ENCODE measurements at places on chromosomes 6 and 20. TPM values are rescaled to one million over a fixed set of nuclear protein-coding genes. Genes with fewer than 3 reads are reported as not detected.
A peak's percentile ranks its signal among the peaks of the same experiment; 100 is the strongest.

GRCh38 chr20:16179371-16179770 is 393.9 kb downstream of the KIF16B start:
- H3K27me3 ChIP-seq = no peaks in the 10 kb centered on the region
- DNase-seq = no peak
- H3K36me3 ChIP-seq = no peaks in the 10 kb centered on the region
- H3K27ac ChIP-seq = no peak overlapping the region
- H3K4me1 ChIP-seq = no peaks in the 10 kb centered on the region

DNA sequence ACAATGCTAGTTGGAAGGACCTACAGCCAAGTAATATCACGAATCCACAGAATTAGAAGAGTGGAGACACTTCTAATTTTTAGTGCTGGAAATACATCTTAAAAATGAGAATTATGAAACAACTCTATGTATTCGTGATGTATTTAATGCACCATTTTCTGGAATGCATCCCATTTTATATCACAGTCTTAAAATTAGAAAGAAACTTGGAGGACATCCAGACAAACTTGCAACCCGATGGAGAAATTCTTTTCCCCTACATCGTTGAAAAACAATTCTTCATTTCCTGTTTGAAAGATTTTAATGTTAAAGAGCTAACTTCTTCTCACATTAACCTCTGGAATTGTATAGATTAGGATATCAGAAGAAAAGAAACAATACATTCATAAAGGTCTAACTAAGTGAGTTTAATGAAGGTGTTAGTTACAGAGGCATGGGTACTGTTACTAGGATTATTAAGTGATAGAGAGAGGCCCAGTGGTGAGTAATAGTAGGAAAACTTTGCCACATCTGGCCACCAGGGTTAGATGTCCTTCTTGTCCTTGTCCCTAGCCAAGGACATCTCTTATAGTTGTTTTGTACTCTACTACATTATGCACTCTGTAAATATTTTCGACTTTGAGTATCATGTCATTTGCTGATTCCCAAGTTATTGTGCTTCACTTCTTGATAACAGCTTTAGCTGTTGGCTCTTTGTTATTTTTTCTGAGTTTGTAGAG is 502.4 kb upstream of the PTCHD4 start:
- no peak for DNase-seq
- no peaks in the 10 kb centered on the region for H3K4me1 ChIP-seq
- no peaks in the 10 kb centered on the region for H3K27me3 ChIP-seq
- no peak overlapping the region for H3K4me3 ChIP-seq
- H3K27ac ChIP-seq = no peak overlapping the region

DNA sequence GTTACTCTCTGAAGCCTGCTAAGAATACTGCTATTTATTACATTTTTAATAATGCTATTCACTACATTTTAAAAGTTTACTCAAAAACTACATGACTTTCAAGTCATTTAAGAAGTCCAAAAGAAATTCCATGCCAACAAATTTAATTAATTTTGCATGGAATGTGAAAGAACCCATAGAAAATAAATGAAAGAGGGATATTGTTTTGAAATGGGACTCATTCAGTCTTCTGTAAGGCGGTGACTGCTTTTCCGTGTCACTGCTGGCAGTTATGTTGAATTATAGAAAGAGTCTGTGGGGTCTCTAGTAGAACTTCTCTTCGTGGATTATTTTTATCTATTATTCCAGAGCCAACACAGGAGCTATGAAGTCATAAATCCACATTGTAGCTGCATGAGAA is 211.2 kb downstream of the LAMA2 start:
- H3K36me3 ChIP-seq = no peaks in the 10 kb centered on the region
- DNase-seq = no peak
- no peak overlapping the region for H3K27ac ChIP-seq
- H3K27me3 ChIP-seq = no peaks in the 10 kb centered on the region
- no peak overlapping the region for H3K4me3 ChIP-seq
- H3K4me1 ChIP-seq = no peaks in the 10 kb centered on the region

Gene TOX2
- total RNA-seq = 7.7 TPM

DNA sequence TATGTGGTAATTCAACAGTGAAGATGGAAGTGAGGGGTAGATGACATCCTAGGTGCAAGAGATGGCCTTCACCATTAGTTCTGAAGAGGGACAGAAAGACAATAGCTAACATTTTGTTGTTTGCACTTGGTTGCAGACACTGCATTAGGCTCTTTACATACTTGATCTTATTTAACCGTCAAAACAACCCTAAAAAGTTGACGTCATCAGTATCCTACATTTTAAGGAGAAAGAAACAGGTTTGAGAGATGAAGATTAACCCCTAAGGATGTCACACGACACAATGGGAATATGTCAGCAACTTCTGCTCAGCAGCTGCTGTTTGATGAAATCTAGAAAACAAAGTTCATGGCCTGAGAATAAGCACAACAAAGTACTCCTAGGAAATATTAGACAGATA is 72.6 kb upstream of the MC3R start:
- no peaks in the 10 kb centered on the region for H3K36me3 ChIP-seq
- no peaks in the 10 kb centered on the region for H3K27me3 ChIP-seq
- no peak overlapping the region for H3K27ac ChIP-seq
- no peak for DNase-seq
- no peaks in the 10 kb centered on the region for H3K4me1 ChIP-seq
- no peak overlapping the region for H3K4me3 ChIP-seq

DNA sequence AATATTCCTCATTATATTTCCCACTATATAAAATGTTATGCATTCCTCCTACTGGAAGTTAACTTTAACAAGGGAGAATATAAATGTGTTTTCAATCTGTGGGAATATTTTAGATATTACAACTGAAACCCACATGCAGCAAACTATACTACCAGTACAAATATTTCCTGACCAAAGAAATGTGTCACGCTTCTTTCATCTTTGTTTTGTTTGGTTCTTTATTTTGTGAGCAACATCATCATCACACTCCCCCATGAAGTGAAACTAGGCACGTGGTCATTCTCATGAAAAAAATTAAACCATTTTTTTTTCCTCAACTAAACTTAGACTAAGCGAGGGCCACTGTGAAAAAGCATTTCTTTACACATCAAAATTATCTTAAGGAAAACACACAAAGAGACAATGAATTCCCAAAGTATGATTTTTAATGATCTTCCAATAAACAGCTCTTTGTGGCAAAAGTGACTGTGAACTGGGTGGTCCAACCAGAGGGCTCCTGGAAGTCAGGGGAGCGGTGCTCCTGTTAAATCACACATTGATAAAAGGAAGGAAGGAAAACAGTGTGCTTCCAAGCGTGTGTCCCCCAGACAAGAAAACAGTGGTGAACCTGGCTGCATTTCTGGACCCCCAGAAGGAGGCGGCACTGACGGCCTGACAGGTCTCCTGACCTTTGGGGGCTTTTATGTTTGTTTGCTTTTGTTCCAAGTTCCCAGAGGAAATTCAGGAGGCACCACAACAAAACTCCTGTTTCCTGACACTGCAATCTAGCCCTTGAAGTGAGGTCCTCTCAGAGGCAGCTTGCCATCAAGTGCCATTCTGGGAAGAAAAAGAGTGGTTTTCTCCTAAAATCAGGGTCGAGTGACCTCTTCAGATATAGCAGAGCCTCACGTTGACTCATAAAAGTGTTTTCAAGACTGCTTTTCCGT is 166.8 kb upstream of the FOXQ1 start:
- peaks cover 13% of the 10 kb centered on the region for H3K4me1 ChIP-seq
- no peaks in the 10 kb centered on the region for H3K36me3 ChIP-seq
- DNase-seq = no peak
- H3K27me3 ChIP-seq = no peaks in the 10 kb centered on the region
- H3K27ac ChIP-seq = no peak overlapping the region

Gene PNISR
- total RNA-seq = 198 TPM

- H3K36me3 ChIP-seq = peaks cover 8% of the 10 kb centered on the region
- no peak overlapping the region for H3K27ac ChIP-seq
- peaks cover 11% of the 10 kb centered on the region for H3K4me1 ChIP-seq
- no peak overlapping the region for H3K4me3 ChIP-seq
Measured at GRCh38 chr20:63693083-63693732, 3.2 kb upstream of the TNFRSF6B start.

DNA sequence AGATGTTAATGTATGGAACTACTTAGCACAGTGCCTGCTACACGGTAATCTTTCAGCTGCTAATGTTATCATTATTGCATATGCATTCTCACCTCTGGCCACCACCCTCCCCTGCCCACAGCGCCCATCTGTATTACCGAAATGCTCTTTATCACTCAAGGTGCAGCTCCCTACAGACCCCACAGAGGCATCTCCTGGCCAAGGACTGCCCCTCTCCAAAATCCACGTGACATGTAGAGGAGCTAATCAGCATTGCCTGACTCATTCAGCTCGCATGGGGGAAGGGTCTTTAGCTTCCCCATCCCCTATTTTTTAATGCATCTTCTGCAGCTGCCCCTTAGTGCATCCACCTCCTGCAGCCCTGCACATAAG is 41.8 kb downstream of the SLC22A23 start:
- H3K36me3 ChIP-seq = no peaks in the 10 kb centered on the region
- no peak for DNase-seq
- no peak overlapping the region for H3K4me3 ChIP-seq
- H3K4me1 ChIP-seq = peaks cover 22% of the 10 kb centered on the region
- H3K27ac ChIP-seq = no peak overlapping the region
- H3K27me3 ChIP-seq = no peaks in the 10 kb centered on the region

DNA sequence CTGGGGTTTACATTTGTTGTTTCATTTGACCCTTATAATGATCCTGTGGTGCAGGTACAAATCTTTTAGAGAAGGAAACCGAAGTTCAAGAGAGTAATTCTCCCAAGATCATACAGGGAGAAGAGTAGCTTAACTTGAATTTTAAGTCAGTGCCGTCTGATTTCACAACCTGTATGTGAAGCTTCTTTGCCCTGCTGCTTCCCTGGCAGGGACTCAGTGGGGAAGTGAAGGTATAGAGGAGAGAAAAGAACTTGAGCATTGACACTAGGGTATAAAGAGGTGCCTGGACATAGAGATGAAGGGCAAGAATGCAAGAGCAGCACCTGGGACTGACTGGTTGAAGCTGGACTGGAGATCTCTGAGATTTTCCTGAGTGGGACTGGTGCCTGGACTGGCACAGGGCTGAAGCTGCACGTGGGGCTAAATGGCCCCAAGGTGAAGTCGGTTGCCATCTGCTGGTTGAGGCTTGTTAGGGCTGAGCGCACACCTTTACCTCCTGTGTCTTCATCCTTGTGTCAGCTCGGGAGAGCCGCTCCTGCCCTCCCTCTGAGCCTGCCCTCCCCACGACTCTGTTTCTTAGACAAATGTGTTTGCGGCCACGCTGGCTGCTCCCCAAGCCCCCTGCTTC is 41.8 kb downstream of the FARS2 start:
- H3K27ac ChIP-seq = peak overlapping the region; percentile 34
- H3K36me3 ChIP-seq = no peaks in the 10 kb centered on the region
- H3K4me1 ChIP-seq = peaks cover 19% of the 10 kb centered on the region
- DNase-seq = peak; percentile 87
- no peak overlapping the region for H3K4me3 ChIP-seq

- H3K4me3 ChIP-seq = no peak overlapping the region
- H3K36me3 ChIP-seq = no peaks in the 10 kb centered on the region
- H3K27me3 ChIP-seq = no peaks in the 10 kb centered on the region
- DNase-seq = peak; percentile 88
- H3K27ac ChIP-seq = no peak overlapping the region
Measured at GRCh38 chr20:49928411-49929141, 7.6 kb upstream of the RNF114 start.

Gene RPL7L1
- total RNA-seq = 121 TPM

GRCh38 chr6:147841547-147842148 is 333.2 kb downstream of the SAMD5 start:
- H3K36me3 ChIP-seq = no peaks in the 10 kb centered on the region
- H3K4me3 ChIP-seq = no peak overlapping the region
- DNase-seq = no peak
- H3K27ac ChIP-seq = no peak overlapping the region
- no peaks in the 10 kb centered on the region for H3K27me3 ChIP-seq
- H3K4me1 ChIP-seq = no peaks in the 10 kb centered on the region

Gene BPIFB4
- not detected for total RNA-seq

GRCh38 chr6:31498748-31499147 is 803 bp downstream of the MICB start:
- DNase-seq = no peak
- peaks cover 7% of the 10 kb centered on the region for H3K4me1 ChIP-seq
- no peaks in the 10 kb centered on the region for H3K27me3 ChIP-seq
- no peaks in the 10 kb centered on the region for H3K36me3 ChIP-seq
- H3K27ac ChIP-seq = no peak overlapping the region

DNA sequence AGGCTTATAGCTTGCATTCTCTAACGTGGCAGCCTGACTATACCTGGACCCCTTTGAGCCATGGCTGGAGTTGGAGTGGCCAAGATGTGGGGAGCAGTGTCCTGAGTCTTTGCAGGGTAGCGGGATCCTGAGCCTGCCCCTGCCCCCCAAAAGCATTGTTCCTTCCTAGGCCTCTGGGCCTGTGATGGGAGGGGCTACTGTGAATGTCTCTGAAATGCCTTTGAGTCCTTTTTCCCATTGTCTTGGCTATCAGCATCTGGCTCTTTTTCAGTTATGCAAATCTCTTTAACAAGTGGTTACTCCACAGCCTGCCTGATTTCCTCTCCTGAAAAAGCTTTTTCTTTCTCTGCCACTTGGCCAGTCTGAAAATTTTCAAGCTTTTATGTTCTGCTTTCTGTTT is 17.0 kb upstream of the PRL start:
- no peak for DNase-seq
- no peak overlapping the region for H3K27ac ChIP-seq
- no peaks in the 10 kb centered on the region for H3K27me3 ChIP-seq
- H3K4me3 ChIP-seq = no peak overlapping the region
- H3K36me3 ChIP-seq = no peaks in the 10 kb centered on the region
- no peaks in the 10 kb centered on the region for H3K4me1 ChIP-seq

GRCh38 chr6:110364364-110365105 is 6.4 kb upstream of the METTL24 start:
- no peaks in the 10 kb centered on the region for H3K4me1 ChIP-seq
- no peaks in the 10 kb centered on the region for H3K27me3 ChIP-seq
- no peaks in the 10 kb centered on the region for H3K36me3 ChIP-seq
- no peak overlapping the region for H3K27ac ChIP-seq

Gene GATA5
- 0.33 TPM for total RNA-seq

Gene PNLDC1
- not detected for total RNA-seq

DNA sequence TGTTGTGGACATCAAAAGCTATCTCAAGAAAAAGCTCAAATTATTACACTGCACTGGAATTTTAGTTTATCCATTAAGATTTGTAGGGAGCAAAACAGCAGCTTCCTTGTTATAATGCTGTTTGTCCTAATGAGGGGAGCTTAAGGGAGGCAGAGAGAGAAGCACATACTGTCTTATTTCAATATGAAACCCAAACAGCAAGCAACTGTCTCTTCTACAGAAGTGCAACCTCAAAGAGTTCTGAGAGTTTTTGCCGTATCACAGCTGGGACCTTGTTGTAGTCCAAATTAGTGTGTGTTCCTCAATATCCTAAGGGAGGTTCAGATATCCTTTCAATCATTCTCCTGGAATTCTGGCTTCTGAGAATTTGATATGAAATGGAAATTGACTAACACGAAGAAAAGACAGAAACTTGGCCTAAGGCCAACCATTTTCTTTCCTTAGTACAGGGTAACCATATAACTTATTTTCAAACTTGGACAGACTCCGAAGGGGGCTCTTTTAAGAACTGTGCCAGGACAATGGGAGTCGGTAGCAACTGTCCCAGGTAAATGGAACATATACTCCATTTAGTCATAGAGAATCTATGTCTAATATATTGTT is 149.3 kb upstream of the CCN2 start:
- no peaks in the 10 kb centered on the region for H3K27me3 ChIP-seq
- no peak overlapping the region for H3K27ac ChIP-seq
- no peak for DNase-seq
- no peak overlapping the region for H3K4me3 ChIP-seq
- H3K4me1 ChIP-seq = no peaks in the 10 kb centered on the region
- H3K36me3 ChIP-seq = no peaks in the 10 kb centered on the region

Gene ALDH5A1
- total RNA-seq = 10.7 TPM

Gene CLVS2
- total RNA-seq = not detected

All from thyroid gland (tissue), 4 donors.